ENCODE measurements at places on chromosomes 12 and 14.

GRCh38 chr14:61215222-61216020 is 65.7 kb downstream of the TMEM30B start:
- DNase-seq = no peak

GRCh38 chr12:51971679-51972421 is 20.4 kb downstream of the ACVR1B start:
- DNase-seq = no peak

- no peak for DNase-seq
Observed at GRCh38 chr12:1122786-1123185, 131.8 kb downstream of the ERC1 start.

GRCh38 chr14:102931580-102932285 is 9.3 kb downstream of the AMN start:
- no peak for DNase-seq

GRCh38 chr14:92473261-92473968 is 40.2 kb upstream of the RIN3 start:
- DNase-seq = no peak

DNA sequence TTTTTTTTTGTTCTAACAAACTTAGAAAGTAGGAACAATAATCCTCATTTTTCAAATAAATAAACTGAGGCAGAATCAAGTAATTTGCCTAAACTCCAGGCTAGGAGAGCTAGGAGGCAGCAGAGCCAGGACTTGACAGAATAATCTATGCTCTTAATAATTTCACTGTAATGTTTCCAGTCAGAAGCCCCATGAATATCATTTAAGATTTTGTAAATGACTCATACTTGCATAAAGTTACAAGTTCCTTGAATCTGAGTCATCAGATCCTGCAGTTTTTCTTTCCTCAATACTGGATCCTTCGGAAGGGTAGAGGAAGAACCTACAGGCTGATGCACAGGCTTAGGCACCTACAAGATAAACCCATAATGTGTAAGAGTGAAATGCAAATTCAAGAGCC is 29.0 kb downstream of the CAPRIN2 start:
- no peak for DNase-seq

GRCh38 chr14:104940526-104941150 is 16.0 kb downstream of the PLD4 start:
- no peak for DNase-seq

DNA sequence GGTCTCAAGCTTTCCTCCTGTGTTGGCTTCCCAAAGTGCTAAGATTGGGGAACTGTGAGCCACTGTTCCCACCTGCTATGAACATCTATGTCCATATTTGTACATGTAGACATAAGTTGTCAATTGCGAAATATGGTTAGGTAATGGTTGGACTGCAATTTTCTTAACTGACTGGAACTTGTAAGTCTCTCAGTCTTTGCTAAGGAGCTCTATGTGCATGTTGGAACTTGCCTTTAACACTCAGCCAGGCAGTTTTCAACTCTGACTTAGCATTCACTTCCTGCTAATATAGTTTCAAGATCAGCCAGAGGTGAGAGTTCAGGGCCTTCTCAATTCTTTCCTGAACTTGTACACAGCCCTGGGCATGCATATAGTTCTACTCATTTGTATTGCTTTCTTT is 44.5 kb upstream of the EEA1 start:
- DNase-seq = no peak

GRCh38 chr14:39228509-39229221 is 5.0 kb upstream of the MIA2 start:
- DNase-seq = no peak

DNA sequence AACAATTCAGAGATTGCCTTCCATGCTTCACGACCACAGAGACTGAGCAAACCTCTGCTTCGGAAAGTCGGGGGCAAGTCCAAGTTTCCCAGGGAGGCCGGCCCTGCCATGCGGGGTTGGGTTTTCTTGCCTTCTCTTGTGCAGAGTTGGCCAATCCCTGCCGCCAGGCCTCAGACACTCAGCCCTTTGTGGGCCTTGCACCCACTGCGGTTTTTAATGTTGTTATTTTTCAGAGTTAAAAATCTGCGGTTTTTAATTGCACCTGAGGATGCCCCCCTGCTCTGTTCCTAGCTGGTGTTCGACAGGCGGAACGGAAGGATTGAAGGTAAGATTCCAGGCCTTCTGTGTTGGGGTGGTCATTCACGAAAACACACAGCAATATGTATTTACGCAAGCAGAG is 108.7 kb downstream of the CALM1 start:
- DNase-seq = no peak

- DNase-seq = no peak
Observed at GRCh38 chr12:95994476-95994875, 1.7 kb downstream of the HAL start.

GRCh38 chr12:122845041-122845864 is 10.0 kb downstream of the HIP1R start:
- peak; percentile 99 for DNase-seq

- no peak for DNase-seq
Observed at GRCh38 chr14:59564366-59564765, 12.2 kb downstream of the CCDC175 start.

DNA sequence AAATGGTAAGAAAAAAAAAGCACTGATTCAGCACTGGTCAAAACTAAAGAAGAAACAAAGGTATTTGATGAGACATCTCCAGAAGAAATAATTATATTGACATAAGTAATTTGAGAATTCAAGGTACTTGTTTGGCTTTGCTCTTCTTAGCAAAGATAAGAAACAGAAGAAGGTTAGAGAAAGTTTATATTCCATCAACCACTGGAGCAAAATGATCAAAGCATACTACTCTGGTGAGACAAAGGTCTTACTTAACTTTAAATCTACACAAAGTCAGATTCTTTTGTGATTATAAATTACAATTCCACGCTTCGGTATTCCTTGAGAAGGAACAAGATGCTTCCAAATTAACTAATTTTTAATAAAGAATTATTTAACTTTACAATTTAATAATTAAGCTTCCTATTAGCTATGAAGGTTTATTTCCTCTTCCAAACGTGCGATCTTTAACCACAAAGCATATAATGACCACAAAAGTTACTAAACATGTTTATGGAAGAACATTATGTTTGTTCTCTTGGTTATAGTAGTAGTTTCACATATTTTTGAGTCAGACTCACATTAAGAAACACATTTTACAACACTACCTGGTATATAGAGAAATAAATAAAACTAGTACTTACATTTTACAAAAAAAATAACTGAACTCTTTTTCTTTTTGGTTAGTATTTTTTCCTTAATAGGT is 53.4 kb downstream of the METTL25 start:
- no peak for DNase-seq

Data from globus pallidus (tissue), 1 donor.